ENCODE measurements at places on chromosomes 6 and 20.

- no peak for DNase-seq
Measured at GRCh38 chr20:10429443-10429981, 4.5 kb downstream of the MKKS start.

DNA sequence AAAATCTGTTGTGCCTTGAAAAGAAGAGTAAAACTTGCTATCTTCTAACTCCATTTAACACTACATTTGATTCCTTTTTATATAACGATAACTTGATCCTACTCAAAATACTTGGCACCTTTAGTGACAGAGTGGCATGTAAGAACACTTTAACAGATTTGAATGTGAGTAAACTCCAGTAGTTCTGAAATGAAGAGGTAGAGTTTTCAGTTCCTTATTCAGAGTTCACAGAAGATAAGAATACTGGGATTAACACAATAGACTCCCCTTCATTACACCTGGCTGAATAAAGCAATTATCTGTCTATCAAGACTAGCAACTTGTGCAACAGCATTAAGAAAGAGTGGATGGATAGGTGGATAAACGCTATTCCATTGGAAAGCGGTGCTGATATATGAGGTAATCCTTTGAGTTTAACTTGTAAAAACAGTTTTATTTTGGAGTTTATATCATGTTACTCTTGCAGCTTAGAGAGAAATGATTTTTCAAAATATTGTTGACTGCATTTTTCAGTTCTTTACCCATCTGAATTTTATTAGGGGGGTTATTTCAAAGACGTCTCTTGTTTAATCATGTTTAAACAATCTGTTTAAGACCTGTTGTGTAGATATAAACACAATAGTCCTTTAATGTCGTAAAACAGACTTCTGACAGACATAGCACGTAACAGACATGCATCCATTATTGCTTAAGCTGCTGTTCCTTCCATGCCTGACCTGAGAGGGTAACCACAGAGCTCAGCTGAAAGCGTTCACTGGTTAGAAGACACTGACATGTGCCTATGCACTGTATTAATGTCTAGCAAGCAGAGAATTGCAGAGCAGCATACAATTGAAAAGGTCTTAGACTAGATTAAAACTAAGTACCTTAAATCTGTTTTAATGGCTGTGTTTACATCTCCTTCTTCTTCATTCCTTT is 102.4 kb upstream of the SUPT3H start:
- peak; percentile 47 for DNase-seq

- no peak for DNase-seq
Measured at GRCh38 chr6:85464260-85464644, 14.4 kb downstream of the NT5E start.

DNA sequence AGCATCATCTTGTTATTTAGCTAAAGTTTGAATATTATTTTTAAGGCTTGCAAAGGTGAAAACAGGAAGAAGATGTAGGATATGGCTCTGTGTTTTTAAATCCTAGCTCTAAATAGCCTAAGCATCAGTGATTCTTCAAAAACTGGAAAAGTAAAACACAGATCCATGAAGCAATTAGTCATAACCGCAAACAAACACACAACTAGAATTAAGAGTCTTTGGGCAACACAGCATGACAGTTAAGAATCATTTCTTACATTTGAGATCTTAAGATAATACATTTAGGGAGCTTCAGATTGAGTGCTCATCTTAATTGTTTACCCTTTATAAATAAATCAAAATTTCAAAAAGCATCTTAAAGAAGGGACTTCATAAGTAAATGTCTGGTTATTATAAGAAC is 115.8 kb upstream of the MAP7 start:
- DNase-seq: no peak

DNA sequence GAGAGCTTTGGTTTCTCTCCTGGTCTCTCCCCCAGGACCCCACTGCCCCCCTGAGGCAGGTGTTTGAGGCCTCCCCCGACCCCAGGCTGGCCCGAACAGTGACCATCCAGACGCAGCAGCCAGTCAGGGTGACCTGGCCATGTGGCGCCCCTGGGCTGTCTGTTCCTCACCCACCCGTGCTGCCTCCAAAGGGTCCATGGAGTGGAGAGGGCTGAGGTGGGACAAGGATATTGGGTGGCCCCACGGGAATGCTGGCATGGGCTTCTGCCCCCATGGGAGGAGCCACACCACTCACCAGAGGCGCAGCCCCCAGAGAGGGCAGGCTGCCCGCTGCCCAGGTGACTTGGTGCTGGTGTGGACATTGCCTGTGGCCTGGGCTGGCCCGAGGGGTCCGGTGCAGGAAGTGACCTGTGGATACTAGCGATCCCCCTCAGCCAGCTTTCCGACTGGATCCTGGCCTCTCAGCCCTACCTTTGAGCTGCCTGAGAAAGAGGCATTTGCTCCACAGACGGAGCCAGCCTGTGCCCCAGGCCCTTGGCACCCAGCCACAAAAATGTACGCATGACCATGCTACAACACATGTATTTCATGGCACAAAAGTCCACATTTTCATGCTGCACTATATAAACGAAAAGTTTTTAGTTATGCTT is 50.8 kb downstream of the BCAS4 start:
- DNase-seq: no peak

- DNase-seq: no peak
Measured at GRCh38 chr6:110816677-110817076, 1.4 kb upstream of the CDK19 start.

GRCh38 chr20:18001131-18001921 is 32.5 kb downstream of the MGME1 start:
- DNase-seq: peak; percentile 61

DNA sequence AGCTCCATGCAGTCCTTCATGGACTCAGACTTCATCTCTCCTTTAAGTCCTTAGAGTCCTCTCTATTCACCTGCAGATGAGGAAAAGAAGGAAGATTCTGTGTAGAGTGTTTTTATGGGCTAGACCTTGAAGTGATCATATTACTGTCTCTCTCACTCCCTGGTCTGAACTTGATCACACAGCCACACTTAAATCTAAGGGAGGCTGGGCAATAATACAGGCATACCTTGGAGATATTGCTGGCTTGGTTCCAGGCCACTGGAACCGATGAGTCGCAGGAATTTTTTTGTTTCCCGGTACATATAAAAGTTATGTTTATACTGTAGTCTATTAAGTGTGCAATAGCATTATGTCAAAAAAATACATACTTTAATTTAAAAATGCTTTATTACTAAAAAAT is 59.2 kb upstream of the FOXO3 start:
- DNase-seq: no peak

DNA sequence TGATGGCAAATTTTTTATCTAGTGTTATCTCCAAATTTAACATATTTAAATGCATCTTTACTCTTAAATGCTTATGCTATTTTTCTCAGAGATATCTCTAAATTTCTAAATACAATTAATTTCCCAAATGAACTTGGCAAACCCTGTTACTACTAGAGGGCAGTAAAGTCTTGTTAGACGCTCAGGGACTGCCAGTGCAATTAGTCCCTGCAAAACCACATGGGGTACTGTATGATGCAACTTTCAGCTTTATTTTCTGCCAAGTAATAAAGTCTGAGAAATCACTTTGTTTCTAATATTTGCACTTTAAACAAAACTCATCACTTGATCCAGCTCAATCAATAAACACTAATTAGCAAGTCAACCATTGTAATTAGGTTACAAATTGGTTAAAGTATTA is 76.0 kb upstream of the ADGRB3 start:
- peak; percentile 68 for DNase-seq
